GM12878 (cell line): ENCODE measurements at places on chromosomes 7 and 10. TPM values are rescaled to one million over a fixed set of nuclear protein-coding genes. Genes with fewer than 3 reads are reported as not detected.

DNA sequence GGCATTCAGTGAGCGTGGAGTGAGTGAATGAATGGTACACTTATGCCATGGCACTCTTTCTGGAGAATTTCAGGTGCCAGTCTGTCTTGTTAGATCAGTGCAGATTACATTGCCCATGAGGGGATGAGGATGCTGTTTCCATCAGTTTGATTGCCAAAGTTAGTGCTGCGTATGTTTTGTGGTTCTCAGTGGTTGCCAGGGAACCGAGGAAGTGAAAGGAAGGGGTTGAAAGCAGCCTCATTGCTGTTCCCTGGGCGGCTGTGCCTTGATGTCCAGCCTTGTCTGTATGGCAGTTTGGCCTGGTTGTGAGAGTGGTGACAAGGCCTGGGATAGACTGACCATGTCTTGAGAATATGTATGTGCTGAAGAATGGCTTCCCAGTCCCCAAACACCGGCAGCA lies 30.2 kb downstream of the WBP1L start:
- no peak for DNase-seq

DNA sequence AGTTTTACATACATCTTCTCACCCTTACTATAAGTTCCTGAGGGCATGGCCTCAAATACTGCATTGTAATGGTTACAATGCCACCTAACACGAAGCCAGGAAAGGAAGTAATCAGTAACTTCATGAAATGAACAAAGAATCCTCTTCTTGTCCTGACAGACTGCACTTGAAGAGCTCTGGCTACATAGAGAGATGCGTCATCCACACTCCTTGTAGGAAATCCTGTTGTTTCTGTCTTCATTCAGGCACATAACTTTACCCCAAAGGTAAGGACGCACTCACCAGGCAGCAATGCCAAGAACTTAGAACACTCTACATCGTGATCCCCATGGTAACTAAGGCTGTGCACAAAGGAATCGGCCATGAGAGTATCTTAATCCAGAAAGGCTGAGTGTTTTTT lies 80.3 kb upstream of the ARID5B start:
- no peak for DNase-seq

DNA sequence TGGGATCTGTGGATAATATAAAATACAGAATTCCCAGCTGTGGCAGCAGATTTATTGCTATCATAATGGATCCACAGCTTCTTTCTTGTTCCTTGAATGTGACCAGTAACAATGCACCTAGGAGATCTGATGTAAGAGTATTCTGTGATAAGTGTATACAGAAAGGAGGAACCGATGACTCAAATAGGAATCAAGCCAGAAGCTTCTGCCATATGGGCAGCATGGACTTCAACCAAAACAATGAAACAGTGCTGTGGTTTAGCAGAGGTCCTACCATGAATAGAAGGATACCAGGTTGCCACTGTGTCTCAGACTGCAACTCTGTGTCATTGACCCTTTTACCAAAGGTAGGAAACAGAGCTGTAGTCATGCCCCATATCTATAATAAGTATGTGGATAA lies 81.8 kb downstream of the PTPRZ1 start:
- no peak for DNase-seq

PIP gene
- total RNA-seq: not detected in 2 replicates
